ENCODE measurements at places on chromosomes 12 and 14. TPM values are rescaled to one million over a fixed set of nuclear protein-coding genes. Genes with fewer than 3 reads are reported as not detected.
A peak's percentile ranks its signal among the peaks of the same experiment; 100 is the strongest.

DNA sequence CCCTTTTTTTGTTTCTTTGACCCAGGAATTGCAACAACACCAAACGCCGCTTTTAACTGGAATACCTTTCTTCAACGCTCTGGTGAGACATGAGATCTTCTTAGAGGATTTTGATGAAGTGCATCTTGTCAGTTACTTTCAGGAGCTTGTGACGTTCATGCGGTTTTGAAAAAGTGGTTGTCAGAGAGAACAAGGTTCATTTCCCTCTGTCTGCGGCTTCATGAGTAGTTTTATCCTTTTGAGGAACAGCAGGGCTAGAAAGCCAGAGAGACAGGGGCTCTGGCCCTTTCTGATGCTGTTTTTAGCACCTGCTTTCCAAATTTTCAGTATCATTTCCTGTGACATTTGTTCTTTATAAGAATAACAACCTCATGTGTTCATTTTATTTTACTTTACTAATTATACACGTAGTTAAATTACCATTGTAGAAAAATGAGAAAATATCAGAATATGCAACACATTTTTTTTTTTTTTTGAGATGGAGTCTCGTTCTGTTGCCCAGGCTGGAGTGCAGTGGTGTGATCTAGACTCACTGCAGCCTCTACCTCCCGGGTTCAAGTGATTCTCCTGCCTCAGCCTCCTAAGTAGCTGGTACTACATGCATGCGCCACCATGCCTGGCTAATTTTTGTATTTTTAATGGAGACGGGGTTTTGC, 61.8 kb downstream of the GLT1D1 start:
- DNase-seq, result no peak

- no peak for DNase-seq
Observed at GRCh38 chr12:41509271-41510055, 321.3 kb downstream of the PDZRN4 start.

GRCh38 chr14:22918804-22919600, at the start of gene RBM23:
TSS of gene RBM23 (minus strand) at chr14:22919149.
- peak; percentile 100 for DNase-seq

DNA sequence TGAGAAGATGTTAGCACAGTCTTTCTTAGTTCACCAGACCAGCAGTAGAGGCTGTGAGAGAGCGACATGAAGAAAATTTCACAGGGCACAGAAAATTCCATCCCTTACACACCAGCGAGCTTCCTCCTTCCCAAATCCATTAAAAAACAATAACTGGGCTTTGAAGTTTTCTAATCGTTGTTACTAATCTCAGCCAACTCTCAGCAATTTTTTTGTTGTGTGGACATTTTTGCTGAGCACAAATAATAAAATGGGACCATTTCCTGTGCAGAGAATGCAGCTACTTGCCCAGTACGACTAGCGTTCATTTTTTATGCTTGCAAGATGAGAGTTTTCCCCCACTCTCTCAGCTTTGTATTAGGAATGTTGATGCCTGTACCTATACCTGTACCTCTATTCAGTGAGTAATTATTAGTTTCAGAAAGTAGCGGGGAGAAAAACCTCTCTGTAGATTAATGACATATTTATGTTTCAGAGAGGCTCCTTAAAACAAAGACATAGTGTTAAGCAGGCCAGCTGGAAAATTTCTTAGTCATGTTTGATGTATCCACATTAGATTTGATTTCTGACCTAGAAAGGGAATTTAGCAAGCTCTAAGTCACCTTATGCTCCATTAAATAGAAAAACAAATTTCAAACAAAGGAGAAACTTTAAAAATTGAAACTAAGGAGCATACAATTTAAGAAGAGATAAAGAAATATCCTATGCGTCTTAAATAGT, 146.5 kb downstream of the SRGAP1 start:
- peak; percentile 86 for DNase-seq

DNA sequence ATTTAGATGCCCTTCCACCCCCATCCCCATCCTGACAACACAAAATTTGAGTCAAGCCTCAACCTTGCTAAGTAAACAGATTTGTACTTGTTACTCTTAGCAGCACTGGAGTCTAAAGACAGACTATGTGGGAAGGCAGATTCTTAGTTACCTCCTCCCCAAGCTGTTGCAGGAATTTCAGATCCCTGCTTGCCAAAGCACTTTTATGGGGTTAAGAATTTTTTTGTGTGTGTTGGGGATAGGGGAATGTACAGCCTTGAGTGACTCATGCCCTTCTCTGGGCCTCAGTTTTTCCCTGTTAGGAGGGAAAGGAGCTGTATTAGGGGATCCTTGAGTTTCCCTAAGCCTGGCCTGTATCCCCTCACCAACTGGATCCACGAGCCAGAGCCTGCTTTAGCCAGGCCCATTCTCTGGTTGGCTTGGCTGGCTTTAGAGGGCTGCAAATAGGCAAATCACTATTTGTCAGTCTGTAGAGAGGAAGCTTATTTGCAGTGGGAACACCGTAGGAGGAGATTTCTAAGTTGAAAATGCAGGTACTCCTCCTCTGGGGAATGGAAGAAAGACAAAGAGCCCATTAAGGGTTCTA, 27.7 kb upstream of the RNU6-8 start:
- no peak for DNase-seq

DNA sequence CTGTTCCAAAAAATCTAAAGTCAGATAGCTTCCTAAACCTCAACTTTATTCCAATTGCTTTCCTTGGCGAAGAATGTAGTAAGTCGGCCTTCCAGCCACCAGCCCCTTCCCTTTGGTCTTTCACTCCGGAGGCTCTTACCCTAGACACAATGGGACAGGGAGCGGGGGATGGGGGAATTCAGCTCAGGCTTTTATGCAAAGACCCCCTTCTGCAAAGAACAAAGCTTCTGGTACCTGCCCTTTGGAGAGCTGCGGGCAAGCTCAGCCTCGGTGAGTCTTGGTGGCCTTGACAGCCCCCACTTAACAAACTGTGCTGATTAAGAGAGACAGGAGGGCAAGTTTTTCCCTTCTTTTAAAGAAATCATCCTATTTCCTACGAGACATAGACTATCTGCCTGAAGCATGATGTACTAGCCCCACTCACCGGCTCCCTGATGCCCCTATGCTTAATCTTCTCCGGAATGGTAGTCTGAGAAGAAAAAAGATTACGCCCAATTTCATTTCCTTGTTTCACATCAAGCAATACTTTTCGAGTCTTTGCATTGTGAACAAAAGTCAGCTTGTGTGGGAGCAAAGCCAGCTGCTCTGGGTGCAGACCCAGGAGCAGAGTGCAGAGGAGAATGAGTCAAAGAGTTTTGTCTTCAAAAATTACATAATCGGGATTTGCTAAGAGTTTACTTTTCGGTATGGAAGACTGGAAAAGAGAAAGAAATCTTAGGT, 1.5 kb upstream of the NANOG start:
- peak; percentile 35 for DNase-seq

DNA sequence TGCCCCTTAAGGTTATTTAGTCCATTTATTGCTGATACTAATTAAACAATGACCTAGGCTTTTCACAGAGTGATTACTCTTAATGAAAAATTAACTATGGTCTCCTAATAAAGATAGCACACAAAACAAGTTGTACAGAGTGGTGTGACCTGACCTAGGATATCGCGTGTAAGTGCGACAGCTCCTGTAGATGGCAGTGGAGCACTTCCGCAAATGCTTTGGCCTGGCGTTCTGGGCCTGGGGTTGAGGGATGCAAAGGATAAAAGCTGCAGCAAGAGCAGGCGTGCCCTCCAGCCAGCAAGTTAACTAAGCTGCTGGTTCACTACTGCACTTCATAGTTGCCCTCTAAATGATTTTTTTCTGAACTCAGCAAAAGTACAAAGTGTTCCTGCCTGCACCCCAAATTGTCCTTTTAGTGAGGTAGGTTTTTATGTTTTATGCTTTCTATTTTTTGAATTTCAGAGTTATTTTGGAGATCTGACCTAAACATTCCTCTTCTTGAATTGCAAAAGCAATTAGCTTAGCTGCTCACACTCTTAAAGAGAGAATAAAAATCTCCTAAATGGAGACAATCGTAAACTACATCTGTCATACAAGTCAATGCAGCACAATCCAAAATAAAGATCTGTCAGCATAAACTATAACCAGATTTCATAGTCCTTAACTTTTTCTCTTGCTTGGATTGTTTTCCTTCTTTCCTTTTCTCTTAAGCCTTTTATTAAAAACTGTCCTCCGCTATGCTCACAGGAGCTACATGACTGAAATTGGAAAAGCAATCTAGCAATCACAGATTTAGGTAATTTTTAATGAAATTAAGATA, 379.6 kb downstream of the LRIG3 start:
- peak; percentile 84 for DNase-seq

DNA sequence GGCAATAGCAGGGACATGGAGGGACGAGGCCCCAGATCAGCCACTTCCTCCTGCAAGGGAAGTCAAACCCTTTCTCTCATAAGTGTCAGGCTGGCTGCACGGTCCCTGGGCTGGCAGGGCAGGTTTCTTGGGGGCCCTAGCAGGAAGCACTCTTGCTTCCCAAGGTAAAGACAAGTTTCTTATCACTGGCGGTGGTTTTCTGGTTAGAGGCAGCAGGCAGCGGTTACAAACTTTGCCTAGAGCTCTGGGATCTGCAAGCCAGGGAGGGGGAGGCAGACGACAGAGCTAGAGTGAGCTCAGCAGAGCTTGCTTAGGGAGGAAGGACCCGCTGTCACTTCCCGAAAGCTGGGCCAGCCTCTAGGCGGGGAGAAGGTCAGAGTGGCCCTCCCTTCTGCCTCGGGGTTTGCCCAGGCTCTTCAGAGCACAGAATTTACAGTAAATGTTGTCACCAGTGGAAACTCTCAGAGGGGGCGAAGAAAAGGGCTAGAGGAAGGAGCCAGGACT, 20.4 kb downstream of the BATF start:
- peak; percentile 68 for DNase-seq

DNA sequence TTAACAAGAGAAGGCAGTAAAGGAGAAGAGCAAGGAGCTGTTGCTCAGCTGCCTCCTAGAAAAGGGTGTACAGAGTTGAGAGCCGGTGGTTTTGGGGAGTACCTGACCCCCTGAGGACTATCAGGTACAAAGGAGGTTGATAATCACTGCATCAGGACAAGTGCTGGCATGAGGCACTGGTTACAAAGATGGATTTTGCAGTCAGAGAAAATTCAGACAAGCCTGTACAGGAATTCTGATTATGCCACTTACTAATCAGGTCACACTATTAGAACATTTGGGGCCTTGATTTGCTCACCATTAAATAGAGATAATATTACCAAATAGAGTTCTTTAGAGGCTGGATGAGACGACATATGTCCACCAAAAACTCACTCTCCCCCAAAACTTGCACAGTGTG, 450.9 kb upstream of the TMPO start:
- DNase-seq, result no peak

SLC17A8 gene
- 0.43 TPM for total RNA-seq

PLA2G1B gene
- total RNA-seq, result 6.5 TPM

NID2 gene
- 9.7 TPM for total RNA-seq

FAM181A gene
- 3.2 TPM for total RNA-seq

HHIPL1 gene
- 1.7 TPM for total RNA-seq

PPM1A gene
- total RNA-seq, result 61.5 TPM

MMP14 gene
- total RNA-seq, result 162 TPM

NFATC4 gene
- 38.6 TPM for total RNA-seq
